ENCODE measurements at places on chromosomes 6 and 20. TPM values are rescaled to one million over a fixed set of nuclear protein-coding genes. Genes with fewer than 3 reads are reported as not detected.
A peak's percentile ranks its signal among the peaks of the same experiment; 100 is the strongest.

- H3K27me3 ChIP-seq: peaks cover 4% of the 10 kb centered on the region
- no peak overlapping the region for H3K27ac ChIP-seq
- peaks cover 7% of the 10 kb centered on the region for H3K4me1 ChIP-seq
- no peak for DNase-seq
Observed at GRCh38 chr6:160203522-160203921, 55.1 kb downstream of the SLC22A2 start.

The WFDC5 gene
- polyA plus RNA-seq: not detected

- no peak overlapping the region for H3K4me3 ChIP-seq
- DNase-seq: no peak
- H3K27ac ChIP-seq: no peak overlapping the region
- no peaks in the 10 kb centered on the region for H3K36me3 ChIP-seq
- no peaks in the 10 kb centered on the region for H3K27me3 ChIP-seq
- H3K4me1 ChIP-seq: peaks cover 31% of the 10 kb centered on the region
Observed at GRCh38 chr6:145960918-145961589, 3.1 kb downstream of the SHPRH start.

DNA sequence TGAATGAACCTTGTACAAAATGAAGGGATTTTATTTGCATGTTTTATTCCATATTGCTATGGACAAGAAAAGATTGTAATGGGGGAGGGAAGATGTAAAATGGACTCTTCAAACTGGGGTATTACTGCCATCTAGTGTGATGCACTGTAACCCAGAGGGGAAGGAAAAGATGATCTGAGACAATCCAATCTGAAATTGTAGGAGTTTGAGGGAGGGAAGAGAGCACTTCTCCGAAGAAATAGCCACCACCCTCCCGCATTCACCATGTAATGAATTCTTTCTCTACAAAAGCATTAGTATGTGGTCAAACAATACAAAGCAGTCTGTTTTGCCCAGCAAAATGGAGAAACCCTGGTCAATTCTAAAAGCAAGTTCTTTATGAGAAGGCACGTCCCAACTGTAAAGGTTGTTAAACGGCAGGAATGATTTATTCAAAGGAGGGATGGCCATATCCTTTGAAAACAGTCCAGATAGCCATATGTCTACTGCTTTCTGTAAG is 679.5 kb upstream of the NRSN1 start:
- no peaks in the 10 kb centered on the region for H3K27me3 ChIP-seq
- H3K36me3 ChIP-seq: no peaks in the 10 kb centered on the region
- H3K27ac ChIP-seq: no peak overlapping the region
- DNase-seq: no peak
- no peaks in the 10 kb centered on the region for H3K4me1 ChIP-seq

- peak; percentile 50 for DNase-seq
- no peaks in the 10 kb centered on the region for H3K27me3 ChIP-seq
- H3K27ac ChIP-seq: no peak overlapping the region
- no peaks in the 10 kb centered on the region for H3K4me1 ChIP-seq
Observed at GRCh38 chr6:160667639-160668481, 3.8 kb upstream of the LPA start.

DNA sequence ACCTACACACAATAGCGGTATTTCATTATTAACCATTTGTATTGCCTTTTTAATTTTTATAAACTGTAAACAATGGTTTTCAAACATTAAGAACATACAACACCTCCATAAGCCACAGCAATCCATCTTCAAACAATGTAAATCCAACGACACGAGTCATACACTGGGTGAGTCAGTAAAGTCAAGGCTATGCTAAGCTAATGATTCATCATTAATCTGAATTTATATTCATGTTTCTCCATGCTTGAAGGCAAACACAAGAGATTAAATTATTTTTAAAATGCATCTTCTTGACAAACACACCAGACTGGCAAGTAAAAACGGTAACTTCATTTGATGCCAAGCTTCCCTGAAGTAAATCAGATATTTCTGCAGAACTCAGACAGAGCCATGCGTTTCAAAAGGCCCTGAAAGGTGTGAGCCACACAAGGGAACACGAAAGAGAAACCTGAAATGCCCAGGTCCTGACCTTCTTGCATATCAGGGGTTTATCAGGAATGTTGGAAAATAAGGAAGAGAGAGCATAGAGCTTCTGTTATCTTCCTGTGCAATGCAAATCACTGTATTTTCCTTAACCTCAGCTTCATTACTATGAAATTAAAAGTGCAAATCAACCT is 162.5 kb downstream of the ALDH8A1 start:
- no peak for DNase-seq
- no peak overlapping the region for H3K4me3 ChIP-seq
- no peaks in the 10 kb centered on the region for H3K27me3 ChIP-seq
- no peaks in the 10 kb centered on the region for H3K36me3 ChIP-seq

DNA sequence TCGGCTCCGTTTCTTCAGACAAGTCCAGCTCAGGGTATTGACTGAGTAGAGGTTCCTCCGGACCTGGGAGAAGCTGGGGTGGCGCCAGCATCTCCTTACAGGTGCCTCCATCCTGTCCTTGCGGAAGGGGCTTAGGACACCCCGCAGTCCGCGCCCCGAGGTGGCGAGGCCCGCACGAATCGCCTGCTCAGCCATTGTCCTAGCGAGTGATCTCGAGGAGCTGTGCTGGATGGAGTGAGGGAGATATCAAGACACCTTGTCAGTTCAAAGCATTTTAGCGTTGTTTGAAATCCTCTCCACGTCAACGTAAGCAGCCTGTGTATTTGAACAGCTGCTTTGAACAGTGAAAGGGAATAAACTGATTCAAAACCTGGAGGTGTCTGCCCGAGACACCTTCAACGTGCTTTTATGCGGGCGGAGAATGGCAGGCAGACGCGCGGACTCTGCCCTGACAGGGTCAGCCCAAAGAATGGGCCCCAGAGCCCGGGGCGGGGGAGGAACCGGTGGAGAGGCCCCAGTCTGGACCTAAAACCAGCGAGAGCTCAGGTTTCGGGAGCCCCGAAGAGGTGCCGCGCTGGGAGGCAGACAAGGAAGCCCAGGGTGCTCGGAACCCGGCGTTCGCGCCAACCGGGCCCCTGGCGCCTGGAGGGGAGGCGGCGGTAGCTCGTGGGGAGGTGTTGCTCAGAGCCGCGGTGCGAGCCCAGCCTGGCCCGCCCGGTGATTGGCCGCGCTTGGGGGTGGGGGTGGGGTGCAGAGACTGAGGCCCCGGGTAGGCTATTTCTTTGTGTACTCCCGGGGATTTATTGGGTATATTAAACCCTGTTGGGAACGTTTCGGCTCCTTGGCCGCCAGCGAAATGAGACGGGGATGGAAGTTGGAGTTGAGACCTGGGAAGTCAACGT is 3.1 kb upstream of the POU3F2 start:
- no peak overlapping the region for H3K27ac ChIP-seq
- H3K36me3 ChIP-seq: no peaks in the 10 kb centered on the region
- H3K27me3 ChIP-seq: peaks cover 85% of the 10 kb centered on the region
- DNase-seq: no peak
- no peak overlapping the region for H3K4me3 ChIP-seq

All from HepG2 (cell line).